Type B pancreatic cell (in vitro differentiated cells): ENCODE measurements at places on chromosomes 13 and 19. TPM values are rescaled to one million over a fixed set of nuclear protein-coding genes. Genes with fewer than 3 reads are reported as not detected.

DNA sequence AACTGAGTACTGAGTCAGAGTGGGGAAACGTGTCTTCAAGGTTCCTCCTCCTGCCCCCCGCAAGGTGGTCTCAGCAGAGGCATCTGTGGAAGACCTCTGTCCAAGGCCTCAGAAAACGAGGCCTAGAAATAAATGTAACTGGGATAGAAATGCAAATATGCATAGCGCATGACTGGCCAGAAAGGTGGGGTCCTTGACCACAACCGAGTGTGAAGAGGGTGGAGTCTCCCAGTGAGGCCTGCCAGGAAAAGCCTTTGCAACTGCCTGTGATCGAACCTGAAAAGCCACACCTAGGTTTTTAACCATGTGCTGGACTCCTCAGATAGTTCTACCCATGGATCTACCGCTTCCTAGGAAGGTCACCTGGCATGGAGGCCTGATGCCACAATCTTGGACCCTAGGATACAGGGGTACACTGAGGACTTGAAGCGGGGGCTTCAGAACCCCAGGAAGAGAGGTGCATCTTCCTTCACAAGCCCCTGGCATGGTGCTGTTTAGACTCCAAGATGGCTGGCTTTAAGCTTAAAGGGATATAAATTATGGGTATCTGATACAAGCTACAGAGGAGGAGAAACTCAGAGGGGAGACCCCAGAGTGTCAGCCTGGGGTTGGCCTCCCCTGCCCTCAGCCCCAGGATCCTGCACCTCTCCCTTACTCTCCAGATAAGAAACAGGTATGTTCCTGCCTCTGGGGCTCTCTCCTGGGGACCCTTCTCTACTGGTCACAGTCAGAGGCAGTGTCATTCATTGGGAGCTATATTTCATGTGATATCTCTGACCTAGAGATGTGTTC is 18.3 kb upstream of the SIGLEC6 start:
- no peak for DNase-seq

- no peak for DNase-seq
These were observed 61.0 kb downstream of the TPT1 start for GRCh38 chr13:45280011-45280410.

DNA sequence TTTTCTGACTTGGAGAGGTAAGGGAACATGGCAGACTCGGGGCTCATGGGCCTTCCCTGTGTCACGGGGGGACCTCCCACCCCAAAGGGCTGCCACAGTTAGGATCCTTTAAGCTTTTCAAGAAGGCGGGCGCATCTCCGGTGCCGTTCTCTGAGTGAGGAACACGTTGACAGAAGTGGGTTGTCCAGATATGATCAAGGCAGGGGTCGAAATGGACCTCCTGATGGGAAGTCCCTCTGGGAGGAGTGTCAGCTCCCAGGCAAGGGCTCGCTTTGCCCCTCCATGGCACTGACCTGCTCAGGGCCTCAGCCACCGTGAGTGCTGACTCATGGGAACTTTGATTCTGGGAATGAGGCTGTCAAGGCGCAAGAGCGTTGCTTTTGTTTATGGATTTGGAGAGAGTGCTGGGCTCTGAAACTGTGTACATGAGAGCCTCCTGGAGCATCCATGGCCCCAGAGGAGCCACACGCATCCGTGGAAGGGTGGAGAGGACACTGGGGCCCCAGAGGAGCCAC is 6.5 kb upstream of the TEX29 start:
- peak; percentile 58 for DNase-seq

DNA sequence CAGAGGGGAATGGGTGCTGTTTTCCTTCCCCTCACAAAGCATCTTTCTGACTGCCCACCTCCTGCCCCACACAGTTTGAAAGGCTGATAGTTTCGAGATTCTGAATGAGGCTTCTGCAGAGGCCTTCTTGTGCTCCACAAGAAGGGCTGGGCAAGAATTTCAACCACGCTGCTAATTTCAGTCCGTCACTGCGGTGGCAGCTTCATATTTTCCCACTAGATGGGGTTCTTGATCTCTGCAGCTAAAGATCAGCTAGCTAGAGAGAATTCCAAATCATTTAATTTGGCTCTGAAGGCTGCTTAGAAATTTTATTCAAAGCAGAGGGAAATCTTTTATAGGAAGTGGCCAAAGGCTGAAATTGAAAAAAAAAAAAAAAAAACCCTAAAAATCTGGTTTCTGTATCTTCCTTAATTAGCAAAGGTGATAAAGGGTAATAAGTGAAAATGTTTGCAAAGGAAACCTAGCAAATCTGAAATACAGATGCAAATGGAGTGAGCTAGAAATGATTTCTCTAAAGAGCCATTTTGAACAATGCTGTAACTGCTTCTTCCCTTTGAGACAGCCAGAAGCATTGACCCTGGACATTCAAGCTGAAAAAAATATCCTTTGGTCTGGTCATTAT is 38.0 kb upstream of the C13orf42 start:
- peak; percentile 57 for DNase-seq

DNA sequence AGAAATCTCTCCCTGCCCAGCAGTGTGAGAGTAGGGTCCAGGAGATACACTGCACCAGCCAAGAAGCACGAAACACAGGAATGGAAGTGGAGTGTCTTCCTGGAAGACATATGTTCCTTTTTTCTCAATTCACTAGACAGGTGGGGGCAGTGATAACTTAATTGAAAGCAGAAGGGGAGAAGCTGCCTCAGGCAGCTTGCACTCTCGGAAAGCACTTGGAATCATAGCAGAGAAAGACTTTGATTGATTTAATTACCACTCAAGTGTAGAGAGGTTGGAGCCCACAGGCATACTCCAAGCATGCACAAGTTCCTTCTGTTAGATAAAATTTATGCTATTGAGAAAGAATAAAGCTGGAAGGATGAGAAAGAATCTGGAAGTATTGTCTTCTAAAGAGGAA is 249.4 kb downstream of the SLITRK6 start:
- DNase-seq: no peak

GRCh38 chr13:30023196-30023895 is 172.9 kb upstream of the UBL3 start:
- no peak for DNase-seq

GADD45GIP1 gene
- 23.1 and 24.8 TPM in 2 replicates for total RNA-seq

KLF2 gene
- 1.4 and 2.1 TPM in 2 replicates for total RNA-seq
